Activated CD4-positive, alpha-beta memory T cell treated with anti-CD3 and anti-CD28 coated beads for 36 hours (primary cell): ENCODE measurements at places on chromosomes 3 and 15.

DNA sequence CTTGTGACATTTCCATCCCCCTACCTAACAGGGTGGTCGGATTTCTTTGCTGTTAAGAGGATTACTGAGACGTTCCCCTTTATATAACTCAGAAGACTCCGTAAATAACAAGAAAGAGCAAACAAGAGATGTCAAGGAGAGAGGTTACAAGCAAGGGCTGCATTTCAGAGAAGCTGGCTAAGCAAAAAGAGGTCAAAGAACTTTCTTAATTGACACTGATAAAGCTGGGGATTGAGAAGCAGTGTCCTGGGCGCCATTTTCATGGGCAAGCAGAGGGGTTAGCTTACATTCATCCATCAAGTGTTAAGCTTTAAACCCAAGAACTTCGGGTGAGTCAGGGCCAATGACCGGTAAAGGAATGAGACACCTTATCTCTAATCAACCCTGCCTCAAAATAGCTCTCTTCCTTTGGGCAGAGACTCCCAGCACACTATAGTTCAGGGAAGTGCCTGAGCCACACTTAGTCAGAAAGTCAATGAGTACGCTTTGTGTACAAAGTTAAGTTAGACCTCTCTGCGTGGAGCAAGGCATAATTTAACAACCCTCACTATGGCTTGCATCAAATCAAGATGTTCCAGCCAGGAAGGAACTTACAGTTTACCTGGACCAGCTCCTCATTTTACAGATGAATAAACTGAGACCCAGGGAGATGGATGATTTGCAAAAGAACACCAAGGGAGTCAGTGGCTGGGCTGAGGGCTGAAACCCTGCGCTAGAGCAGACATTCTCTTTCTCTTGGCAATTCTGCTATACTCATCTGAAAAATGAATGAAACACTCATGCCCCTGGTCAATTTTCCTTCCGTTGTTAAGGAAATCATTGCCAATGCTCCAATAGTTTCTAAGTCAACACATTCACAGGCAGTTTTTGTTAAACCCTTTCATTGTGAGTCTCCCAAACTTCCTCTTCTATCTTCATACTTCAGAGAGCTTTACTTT is 44.6 kb downstream of the CCNL1 start:
- no peak for DNase-seq

- no peak for DNase-seq
Measured at GRCh38 chr15:31221936-31222515, 104.6 kb upstream of the KLF13 start.

DNA sequence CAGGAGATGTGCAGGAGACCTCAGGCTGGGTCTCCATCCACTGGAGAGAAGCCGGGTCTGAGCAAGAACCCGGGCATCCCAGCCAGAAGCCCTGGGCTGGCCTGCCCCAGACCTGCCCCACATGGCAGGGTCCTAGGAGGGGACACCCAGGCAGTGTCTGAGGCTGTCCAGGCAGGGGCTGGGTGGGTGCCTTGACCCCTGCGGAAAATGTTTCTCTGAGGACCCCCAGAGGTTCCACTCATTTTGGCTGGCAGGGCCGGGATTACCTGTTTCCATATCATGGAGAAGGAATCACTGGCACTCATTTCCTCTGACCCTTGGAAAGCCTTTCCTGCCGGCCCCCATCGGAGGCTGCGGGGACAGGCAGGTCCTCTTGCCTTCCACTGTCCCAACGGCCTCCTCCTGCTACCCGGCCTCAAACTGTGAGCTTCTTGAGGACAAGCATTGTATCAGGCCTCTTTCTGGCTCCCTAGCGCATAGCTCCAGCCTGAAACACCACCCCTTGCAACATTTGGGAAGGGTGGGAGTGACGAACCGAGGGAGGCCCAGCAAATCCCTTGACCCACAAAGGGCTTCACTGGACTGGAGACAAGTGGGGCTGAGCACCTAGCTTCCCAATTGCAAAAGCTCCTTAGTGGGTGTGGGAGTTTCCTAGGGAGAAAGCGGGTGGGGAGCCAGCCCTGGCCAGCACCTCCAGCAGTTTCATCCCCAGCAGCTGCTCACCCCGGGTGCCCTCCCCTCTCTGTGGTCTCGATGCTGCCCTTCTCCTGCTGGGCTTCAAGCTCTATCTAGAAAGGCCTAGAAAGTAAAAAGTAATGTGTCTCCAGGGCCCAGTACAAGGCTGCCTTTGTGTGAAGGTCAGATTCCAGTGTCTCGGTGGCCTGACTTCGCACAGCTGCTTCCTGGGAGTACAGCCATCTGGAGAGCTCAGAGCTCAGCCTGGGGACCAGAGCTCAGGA is 29.7 kb downstream of the ACSBG1 start:
- no peak for DNase-seq

GRCh38 chr3:61571516-61572336 is 10.4 kb downstream of the PTPRG start:
- DNase-seq: no peak

GRCh38 chr3:45842851-45843625 is 1.1 kb upstream of the LZTFL1 start:
- no peak for DNase-seq

DNA sequence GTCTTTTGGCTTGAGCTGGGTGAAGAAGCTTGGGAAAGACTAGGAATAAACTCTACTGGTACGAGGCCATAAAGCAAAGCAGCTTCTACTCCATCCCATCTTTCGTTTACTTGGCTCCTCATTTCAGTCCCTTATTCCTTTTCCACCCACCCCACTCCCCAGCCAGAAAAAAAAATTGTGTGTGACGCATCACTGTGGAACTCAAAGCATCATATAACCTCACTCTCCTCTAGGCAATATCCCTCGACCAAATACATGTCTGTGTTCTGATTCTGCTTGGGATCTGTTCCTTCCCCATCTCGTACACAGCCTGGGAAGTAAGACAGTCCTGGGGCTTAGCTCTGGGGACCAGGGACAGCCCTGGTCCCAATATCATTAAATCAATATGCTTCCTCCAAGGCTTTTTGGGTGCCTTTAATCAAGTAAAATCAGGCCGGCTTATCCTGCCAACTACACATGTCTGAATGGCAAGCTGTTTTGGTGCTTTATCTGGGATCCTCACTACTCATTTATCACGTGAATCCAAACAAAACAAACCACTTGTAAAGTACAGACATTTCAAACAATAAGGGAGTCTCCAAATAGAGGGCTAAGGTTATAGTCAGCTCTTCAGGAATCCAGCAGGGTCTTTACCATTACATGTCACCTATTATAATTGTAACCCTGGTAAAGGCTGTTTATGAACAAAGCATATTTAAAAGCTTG is 74.9 kb upstream of the ZBED2 start:
- DNase-seq: no peak

- no peak for DNase-seq
Measured at GRCh38 chr3:148964809-148965208, 26.5 kb upstream of the GYG1 start.

DNA sequence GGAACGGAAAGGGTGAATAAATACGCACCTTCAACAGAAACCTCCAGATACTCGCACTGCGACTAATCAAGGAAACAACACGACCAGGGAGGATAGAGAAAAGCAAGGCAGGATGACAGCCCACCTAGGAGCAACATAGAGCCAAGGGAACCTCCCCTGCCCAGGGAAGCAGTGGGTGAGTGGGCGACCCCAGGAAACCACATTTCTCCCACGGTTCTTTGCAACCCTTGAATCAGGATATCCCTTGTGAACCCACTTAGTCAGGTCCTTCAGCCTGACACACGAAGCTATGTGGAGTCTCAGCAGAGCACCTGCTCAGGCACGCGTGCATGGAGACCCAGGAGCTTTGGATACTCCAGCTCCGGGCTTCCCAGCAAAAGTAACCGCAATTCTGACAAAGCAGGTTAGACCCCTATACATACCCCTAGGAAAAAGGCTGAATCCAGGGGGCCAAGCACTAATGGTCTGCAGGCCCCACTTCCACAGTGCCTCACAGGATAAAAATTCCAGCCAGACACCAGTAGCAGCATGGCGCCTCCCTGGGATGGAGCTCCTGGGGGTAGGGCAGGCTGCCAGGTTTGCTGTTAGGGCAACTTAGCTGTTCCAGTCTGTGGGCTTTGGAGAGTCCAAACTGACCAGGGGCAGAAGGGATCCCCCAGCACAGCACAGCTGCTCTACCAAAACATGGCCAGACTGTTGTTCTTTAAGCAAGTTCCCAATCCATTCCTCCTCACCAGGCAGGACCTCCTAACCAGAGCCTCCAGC is 38.4 kb upstream of the PXYLP1 start:
- DNase-seq: no peak

- DNase-seq: no peak
Measured at GRCh38 chr3:94616833-94617232, 554.0 kb downstream of the NSUN3 start.

- DNase-seq: no peak
Measured at GRCh38 chr15:83565138-83565537, 88.8 kb upstream of the ADAMTSL3 start.

GRCh38 chr15:34213690-34214089 is 3.8 kb upstream of the KATNBL1 start:
- DNase-seq: no peak

- DNase-seq: no peak
Measured at GRCh38 chr15:46708226-46708625, 1009.1 kb upstream of the SEMA6D start.

DNA sequence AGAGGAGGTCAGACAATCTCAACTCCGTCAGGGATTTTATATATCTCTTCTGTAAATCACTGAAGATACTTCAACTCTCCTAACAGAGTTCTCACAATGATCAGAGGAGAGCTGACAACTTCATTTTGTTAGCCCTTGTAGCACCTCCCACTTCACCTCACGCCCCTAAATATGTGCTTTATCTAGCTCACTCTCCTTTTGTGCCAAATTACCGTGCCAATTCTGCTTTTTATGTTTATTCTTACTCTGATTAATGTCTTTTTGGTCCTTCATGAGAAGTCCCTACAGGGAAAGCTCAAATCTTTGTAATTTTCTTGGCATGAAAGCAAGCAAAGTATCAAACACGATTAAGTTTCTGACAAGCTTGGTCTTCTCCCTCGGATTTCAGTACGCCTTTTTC is 636.1 kb upstream of the NAALADL2 start:
- DNase-seq: no peak
